Aortic smooth muscle cell (primary cell): ENCODE measurements at places on chromosomes 7 and 10. TPM values are rescaled to one million over a fixed set of nuclear protein-coding genes. Genes with fewer than 3 reads are reported as not detected.

The CADPS2 gene
- 21.7 TPM in 2 replicates for total RNA-seq

The MNX1 gene
- total RNA-seq = not detected in 2 replicates

The SYT15 gene
- under 0.01 and 0.06 TPM in 2 replicates for total RNA-seq

The GOLGA7B gene
- 0.06 TPM in 1 of 2 replicates, not detected in the other for total RNA-seq

The ANKRD16 gene
- total RNA-seq = 6.8 and 9.1 TPM in 2 replicates

The DDC gene
- not detected in 2 replicates for total RNA-seq

The OLAH gene
- under 0.01 TPM in 1 of 2 replicates, not detected in the other for total RNA-seq

The TAS2R41 gene
- not detected in 2 replicates for total RNA-seq

The TET1 gene
- total RNA-seq = 1.2 and 3.4 TPM in 2 replicates

The TCERG1L gene
- not detected in 2 replicates for total RNA-seq

The RAPGEF5 gene
- 39.3 and 48.9 TPM in 2 replicates for total RNA-seq

The TSC22D4 gene
- total RNA-seq = 21.7 and 22.2 TPM in 2 replicates

The HELLS gene
- total RNA-seq = 23.5 and 38.8 TPM in 2 replicates

The NPTX2 gene
- total RNA-seq = 2.2 and 9.9 TPM in 2 replicates

The C10orf143 gene
- 0.92 and 0.93 TPM in 2 replicates for total RNA-seq

The DYDC2 gene
- not detected in 2 replicates for total RNA-seq

The RNF32 gene
- total RNA-seq = 0.62 and 1.2 TPM in 2 replicates

The OPALIN gene
- not detected in 2 replicates for total RNA-seq

The HABP2 gene
- total RNA-seq = not detected in 2 replicates

The WDR86 gene
- total RNA-seq = 0.06 and 0.26 TPM in 2 replicates

The CCL24 gene
- not detected in 2 replicates for total RNA-seq

The FANK1 gene
- total RNA-seq = 5.7 and 12.0 TPM in 2 replicates

The FKBP6 gene
- total RNA-seq = not detected in 2 replicates

The ADO gene
- total RNA-seq = 13.1 and 15.5 TPM in 2 replicates

The RAMP3 gene
- not detected in 2 replicates for total RNA-seq

The PRKAR1B gene
- 11.1 and 21.1 TPM in 2 replicates for total RNA-seq

The CPA4 gene
- 0.92 and 1.6 TPM in 2 replicates for total RNA-seq

The MYOZ1 gene
- 0.06 TPM in 1 of 2 replicates, not detected in the other for total RNA-seq

The LFNG gene
- 0.93 and 1.7 TPM in 2 replicates for total RNA-seq

The BMPER gene
- total RNA-seq = 5.9 and 13.2 TPM in 2 replicates

The WDR91 gene
- 5.7 and 6.2 TPM in 2 replicates for total RNA-seq

The SOSTDC1 gene
- total RNA-seq = 0.81 TPM in 1 of 2 replicates, not detected in the other

The ATRNL1 gene
- total RNA-seq = 4.9 and 5.0 TPM in 2 replicates

The AGR3 gene
- not detected in 2 replicates for total RNA-seq

The ANXA8L1 gene
- not detected in 2 replicates for total RNA-seq

The NPSR1 gene
- total RNA-seq = not detected in 2 replicates

The GPRIN2 gene
- not detected in 2 replicates for total RNA-seq

The DRGX gene
- total RNA-seq = not detected in 2 replicates

The CHCHD2 gene
- 280 and 321 TPM in 2 replicates for total RNA-seq
